Activated T-helper 17 cell treated with anti-CD3 and anti-CD28 coated beads, Interleukin-2, amount 50 U/mL, for 72 hours (primary cell): ENCODE measurements at places on chromosomes 6 and 20.

GRCh38 chr20:23165307-23165750 is 79.2 kb upstream of the CD93 start:
- ATAC-seq, result no peak

DNA sequence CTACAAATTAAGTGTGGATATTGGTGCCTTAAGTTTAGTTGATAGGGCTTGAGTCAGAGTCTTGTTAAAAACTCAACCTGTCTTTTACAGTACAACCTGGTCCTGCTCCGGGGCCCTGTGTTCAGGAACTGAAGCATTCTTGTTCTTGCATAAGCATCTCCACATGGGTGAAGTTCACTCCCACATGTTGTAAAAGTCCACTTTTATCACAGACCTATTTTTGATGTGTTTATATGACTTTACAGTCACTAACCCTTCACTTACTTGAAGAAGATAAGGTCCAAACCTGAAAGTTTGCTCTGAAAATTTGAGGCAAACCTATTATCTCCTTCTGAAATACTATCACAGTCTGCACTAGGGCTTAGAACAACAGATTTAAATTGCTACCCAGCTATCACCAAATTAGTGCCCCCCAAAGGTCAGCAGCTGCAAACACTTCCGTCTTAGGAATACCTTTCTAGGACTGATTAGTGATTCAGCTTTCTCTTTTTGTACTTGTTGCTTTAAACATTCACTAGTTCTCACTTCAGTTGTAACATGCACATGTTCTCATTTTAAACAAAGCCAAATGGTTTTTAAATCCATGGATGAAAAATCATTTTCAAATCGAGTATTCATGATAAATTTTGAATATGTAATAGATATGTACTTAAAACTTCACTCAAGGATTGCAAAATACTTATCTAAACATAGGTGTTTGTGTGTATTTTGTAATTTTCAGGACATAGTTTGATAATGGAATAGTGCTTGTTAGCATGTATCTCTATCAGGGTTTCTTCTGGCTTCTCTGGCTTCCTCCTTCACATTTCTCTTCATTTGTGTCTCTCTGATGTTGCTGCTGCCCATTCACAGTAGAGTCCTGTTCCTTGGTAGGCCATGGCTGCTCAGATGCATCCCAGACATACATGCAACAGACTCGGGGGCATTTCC is 469.8 kb upstream of the SOX4 start:
- ATAC-seq, result no peak

- no peak for ATAC-seq
Measured at GRCh38 chr20:59817846-59818615, 115.4 kb downstream of the SYCP2 start.

DNA sequence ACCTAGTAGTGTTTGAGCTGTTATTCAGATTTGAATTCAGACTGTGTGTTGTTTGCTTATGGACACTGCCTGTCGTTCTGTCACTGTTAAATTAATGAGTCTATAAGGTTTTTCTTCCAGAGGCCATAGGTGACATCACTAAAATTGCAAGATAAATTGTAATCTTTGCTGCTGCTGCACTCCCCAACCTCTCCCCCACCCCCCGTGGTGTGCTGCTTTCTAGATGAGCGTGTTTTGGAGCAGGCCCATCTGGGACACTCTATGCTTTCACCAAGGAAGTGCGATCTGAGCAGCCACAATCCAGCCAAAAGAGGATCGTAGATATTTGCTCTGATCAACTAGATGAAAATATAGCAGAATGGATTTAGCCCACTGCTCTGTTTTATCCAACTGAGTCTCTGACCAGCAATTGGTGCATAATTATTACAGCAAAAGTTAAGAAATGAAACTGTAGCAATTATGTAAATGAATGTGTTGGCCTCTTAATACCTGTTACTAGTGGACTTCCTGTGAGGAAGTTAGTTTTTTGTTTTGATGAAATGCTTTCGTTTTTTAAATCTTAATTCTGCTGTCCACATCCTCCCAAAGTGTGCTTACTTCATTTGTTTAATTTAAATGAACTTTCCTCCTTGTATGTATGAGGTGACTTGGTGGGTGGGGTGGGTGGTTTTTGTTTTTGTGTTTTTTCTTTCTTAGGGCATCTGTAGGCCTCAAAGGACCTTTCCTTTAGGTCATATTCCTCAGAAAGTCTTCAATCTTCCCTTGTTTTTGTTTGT is 58.1 kb downstream of the RPRD1B start:
- no peak for ATAC-seq

GRCh38 chr20:63124092-63124781 is 91.7 kb downstream of the YTHDF1 start:
- ATAC-seq, result no peak

GRCh38 chr6:22529866-22530265 is 39.5 kb upstream of the HDGFL1 start:
- no peak for ATAC-seq

DNA sequence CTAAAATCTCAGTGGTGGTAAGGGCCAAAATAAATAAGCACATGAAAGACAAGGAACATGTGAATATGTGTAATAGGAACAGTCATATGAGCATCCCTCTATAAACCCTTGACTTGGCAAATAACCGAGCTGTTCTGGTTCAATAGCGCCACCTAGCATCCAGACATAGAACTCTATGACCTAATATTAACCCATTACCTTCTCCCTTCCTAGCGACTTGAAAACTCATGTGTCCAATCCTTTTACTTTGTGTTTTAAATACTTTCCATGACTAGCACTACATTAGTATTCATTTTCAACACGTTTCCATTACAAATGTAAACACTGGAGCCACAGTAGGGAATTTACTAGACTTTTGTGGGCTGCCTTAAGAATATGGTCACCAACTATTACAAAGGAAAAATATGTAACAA is 279.7 kb downstream of the UST start:
- ATAC-seq, result peak; percentile 33

GRCh38 chr6:3088446-3088845 is 20.2 kb downstream of the RIPK1 start:
- peak; percentile 89 for ATAC-seq

GRCh38 chr6:48110436-48111142 is 408 bp downstream of the PTCHD4 start:
- no peak for ATAC-seq

DNA sequence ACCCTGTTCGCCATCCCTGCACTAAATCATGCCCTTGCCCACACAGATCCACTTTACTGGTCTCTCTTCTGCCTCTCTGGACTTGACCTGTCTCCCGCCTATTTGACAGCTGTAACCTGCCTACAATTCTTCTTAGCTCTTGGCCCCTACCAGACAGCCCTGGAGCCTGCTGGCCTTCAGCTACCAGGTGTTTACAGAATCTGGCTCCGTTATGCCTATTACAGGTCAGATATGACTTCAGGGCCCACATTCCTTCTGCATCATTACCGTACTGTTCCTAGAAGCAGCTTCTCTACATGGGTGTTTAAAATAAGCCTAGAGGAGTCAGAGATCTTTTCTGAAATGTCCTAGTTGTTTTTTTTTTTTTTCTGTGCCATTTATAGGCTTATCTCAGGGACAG is 45.4 kb upstream of the CCN6 start:
- ATAC-seq, result no peak

GRCh38 chr6:33904050-33904746 is 100.4 kb upstream of the MLN start:
- ATAC-seq, result peak; percentile 90

- peak; percentile 30 for ATAC-seq
Measured at GRCh38 chr6:2245877-2246863, 765 bp upstream of the GMDS start.
